ENCODE measurements at places on chromosomes 11 and 22. TPM values are rescaled to one million over a fixed set of nuclear protein-coding genes. Genes with fewer than 3 reads are reported as not detected.

The NAP1L4 gene
- 75.7 TPM for total RNA-seq

- H3K27ac ChIP-seq, result no peak overlapping the region
- H3K27me3 ChIP-seq, result no peaks in the 10 kb centered on the region
- no peaks in the 10 kb centered on the region for H3K36me3 ChIP-seq
- H3K4me1 ChIP-seq, result no peaks in the 10 kb centered on the region
Observed at GRCh38 chr22:41660416-41660815, 28.3 kb downstream of the SNU13 start.

- H3K36me3 ChIP-seq, result no peaks in the 10 kb centered on the region
- peak overlapping the region; percentile 61 for H3K27ac ChIP-seq
- no peaks in the 10 kb centered on the region for H3K27me3 ChIP-seq
- DNase-seq, result no peak
Observed at GRCh38 chr22:27882507-27883290, 36.4 kb downstream of the PITPNB start.

- DNase-seq, result no peak
- H3K27me3 ChIP-seq, result peaks cover 12% of the 10 kb centered on the region
- peak overlapping the region; percentile 48 for H3K27ac ChIP-seq
- H3K4me1 ChIP-seq, result peaks cover 44% of the 10 kb centered on the region
- H3K36me3 ChIP-seq, result no peaks in the 10 kb centered on the region
- no peak overlapping the region for H3K4me3 ChIP-seq
Observed at GRCh38 chr11:3152471-3153110, 12.5 kb downstream of the OSBPL5 start.

GRCh38 chr11:113465786-113466185 lies 9.4 kb downstream of the DRD2 start:
- H3K27me3 ChIP-seq, result peaks cover 4% of the 10 kb centered on the region
- no peaks in the 10 kb centered on the region for H3K36me3 ChIP-seq
- H3K4me3 ChIP-seq, result no peak overlapping the region
- no peak for DNase-seq

DNA sequence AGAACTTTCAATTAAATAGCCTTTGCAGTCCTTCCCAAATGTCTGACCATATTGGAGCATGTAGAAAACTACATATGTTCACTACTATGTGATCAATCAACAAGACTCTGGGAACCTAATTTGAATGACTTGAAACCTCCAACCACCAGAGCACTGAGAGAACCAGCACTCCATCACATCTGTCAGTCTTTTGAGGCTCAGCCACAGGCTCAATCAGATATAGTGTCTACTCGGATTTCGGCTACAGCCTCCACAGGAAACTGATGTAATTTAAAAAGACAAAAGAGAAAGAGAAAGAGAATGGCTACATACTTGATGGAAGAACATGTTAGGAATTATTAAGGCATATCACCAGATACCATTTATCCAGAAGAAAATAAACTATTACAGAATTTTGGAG lies 859.0 kb downstream of the FAM181B start:
- H3K36me3 ChIP-seq, result no peaks in the 10 kb centered on the region
- no peak overlapping the region for H3K27ac ChIP-seq
- H3K4me3 ChIP-seq, result no peak overlapping the region
- no peak for DNase-seq
- no peaks in the 10 kb centered on the region for H3K4me1 ChIP-seq

- H3K27me3 ChIP-seq, result no peaks in the 10 kb centered on the region
- H3K27ac ChIP-seq, result no peak overlapping the region
Observed at GRCh38 chr22:21451545-21452520, 15.4 kb upstream of the TMEM191C start.

The MS4A3 gene
- not detected for total RNA-seq

DNA sequence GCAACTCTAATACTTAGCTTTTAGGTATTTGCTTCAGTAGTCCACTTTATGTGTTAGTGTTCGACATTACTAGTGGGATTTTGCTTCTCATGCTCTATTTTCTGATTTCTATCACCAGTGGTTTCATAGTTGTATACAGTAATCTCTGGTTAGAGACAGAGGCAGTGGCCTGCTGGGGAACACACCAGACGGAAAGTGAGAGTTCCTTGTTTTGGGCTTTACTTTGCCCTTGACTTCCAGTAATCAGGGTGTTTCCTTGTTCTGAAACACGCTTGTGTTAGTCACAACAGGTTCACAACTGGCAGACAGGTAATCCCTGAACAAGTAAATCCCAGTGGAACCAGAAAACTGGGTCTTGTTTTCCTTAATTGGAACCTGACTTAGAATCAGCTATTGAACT lies 56.0 kb downstream of the PACS1 start:
- no peak overlapping the region for H3K4me3 ChIP-seq
- no peaks in the 10 kb centered on the region for H3K36me3 ChIP-seq
- no peaks in the 10 kb centered on the region for H3K27me3 ChIP-seq
- peaks cover 19% of the 10 kb centered on the region for H3K4me1 ChIP-seq
- H3K27ac ChIP-seq, result peak overlapping the region; percentile 60

GRCh38 chr11:72818971-72819370 lies 4.8 kb downstream of the ATG16L2 start:
- no peak for DNase-seq
- H3K4me3 ChIP-seq, result no peak overlapping the region
- H3K27ac ChIP-seq, result no peak overlapping the region
- peaks cover 19% of the 10 kb centered on the region for H3K4me1 ChIP-seq

- H3K27me3 ChIP-seq, result no peaks in the 10 kb centered on the region
- H3K36me3 ChIP-seq, result no peaks in the 10 kb centered on the region
- H3K27ac ChIP-seq, result no peak overlapping the region
- peaks cover 3% of the 10 kb centered on the region for H3K4me1 ChIP-seq
- no peak overlapping the region for H3K4me3 ChIP-seq
Observed at GRCh38 chr11:45852018-45852711, 4.9 kb downstream of the CRY2 start.

GRCh38 chr11:121909596-121909995 lies 206.4 kb downstream of the BLID start:
- H3K4me3 ChIP-seq, result no peak overlapping the region
- H3K4me1 ChIP-seq, result no peaks in the 10 kb centered on the region
- DNase-seq, result no peak

DNA sequence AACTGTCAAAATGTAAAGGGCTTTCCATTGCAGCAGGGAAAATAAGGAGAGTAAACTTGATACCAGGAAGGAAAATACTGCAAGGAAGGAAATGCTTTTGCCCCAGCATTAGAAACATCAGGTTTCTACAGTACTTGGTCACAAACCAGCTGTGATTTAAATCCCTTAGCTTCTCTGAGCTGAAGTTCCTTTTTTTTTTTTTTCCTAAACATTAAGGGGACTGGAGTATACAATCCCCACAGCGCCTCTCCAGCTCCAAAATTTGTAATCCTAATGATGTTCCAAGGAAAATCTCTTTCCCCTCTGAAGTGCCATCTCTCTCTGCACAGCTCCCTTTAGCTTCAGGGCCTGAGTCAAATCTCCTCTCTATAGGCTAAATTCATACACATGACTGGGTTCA lies 220.5 kb upstream of the PITPNB start:
- no peaks in the 10 kb centered on the region for H3K27me3 ChIP-seq
- no peaks in the 10 kb centered on the region for H3K36me3 ChIP-seq
- no peak overlapping the region for H3K27ac ChIP-seq
- H3K4me1 ChIP-seq, result peaks cover 34% of the 10 kb centered on the region
- H3K4me3 ChIP-seq, result no peak overlapping the region

DNA sequence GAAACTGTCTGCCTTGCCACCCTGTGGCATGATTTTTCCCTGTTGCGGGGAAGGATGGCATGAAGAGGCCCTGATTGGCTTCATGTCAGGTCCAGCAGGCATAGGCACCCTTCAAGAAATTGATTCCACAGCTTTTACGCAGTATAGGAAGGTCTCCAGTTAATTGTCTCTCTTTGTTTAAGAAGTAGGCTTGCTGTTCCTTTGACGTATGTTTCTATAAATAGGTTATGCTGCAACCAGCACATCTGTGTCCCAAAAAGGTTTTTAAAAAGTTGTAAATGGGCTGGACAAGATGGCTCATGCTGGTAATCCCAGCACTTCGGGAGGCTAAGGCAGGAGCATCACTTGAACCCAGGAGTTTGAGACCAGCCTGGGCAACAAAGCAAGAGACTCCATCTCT lies 62.6 kb downstream of the CD6 start:
- no peaks in the 10 kb centered on the region for H3K27me3 ChIP-seq
- H3K36me3 ChIP-seq, result no peaks in the 10 kb centered on the region
- DNase-seq, result no peak
- no peak overlapping the region for H3K27ac ChIP-seq

DNA sequence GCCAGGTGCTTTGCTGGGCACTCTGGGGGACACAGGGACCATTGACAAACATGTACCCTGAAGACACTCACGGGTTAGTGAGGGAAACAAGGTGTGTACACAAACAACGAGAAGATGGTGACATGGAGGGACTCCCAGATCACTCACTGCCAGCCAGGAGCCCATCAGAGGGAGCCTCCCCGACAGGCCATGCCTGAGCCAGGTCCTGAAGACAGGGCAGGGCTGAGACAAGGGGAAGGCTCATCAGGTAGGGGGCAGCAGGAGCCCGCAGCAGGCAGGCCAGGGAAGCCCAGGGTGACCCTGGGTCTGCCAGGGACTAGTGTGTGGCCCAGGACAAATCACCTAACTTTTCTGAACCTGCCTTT lies 127.9 kb downstream of the BUD13 start:
- no peaks in the 10 kb centered on the region for H3K4me1 ChIP-seq
- H3K36me3 ChIP-seq, result no peaks in the 10 kb centered on the region
- DNase-seq, result no peak
- H3K27ac ChIP-seq, result no peak overlapping the region
- peaks cover 6% of the 10 kb centered on the region for H3K27me3 ChIP-seq

DNA sequence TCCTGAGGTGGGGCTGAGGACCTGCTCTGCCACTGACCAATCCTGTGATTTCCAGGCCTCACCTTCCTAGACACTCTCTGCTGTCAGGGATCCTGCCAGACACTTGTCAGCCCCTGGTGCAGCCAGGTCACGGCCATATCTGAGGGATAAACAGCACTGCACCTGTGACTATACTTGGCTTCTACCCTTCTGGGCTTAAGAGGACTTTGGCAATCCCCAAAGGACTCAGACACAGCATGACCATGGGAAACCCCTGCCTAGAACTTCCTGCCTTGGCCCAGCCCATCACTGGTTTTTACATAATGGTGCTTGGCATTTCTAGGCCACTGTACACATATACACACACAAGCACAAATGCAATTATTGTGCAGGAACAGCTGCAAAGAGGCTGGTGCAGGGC lies 11.6 kb upstream of the OLFML1 start:
- H3K4me1 ChIP-seq, result no peaks in the 10 kb centered on the region
- H3K36me3 ChIP-seq, result no peaks in the 10 kb centered on the region
- H3K27ac ChIP-seq, result no peak overlapping the region
- H3K27me3 ChIP-seq, result no peaks in the 10 kb centered on the region

- H3K27me3 ChIP-seq, result no peaks in the 10 kb centered on the region
- no peak overlapping the region for H3K4me3 ChIP-seq
- no peak overlapping the region for H3K27ac ChIP-seq
Observed at GRCh38 chr11:2843551-2843950, 42.0 kb downstream of the CDKN1C start.

DNA sequence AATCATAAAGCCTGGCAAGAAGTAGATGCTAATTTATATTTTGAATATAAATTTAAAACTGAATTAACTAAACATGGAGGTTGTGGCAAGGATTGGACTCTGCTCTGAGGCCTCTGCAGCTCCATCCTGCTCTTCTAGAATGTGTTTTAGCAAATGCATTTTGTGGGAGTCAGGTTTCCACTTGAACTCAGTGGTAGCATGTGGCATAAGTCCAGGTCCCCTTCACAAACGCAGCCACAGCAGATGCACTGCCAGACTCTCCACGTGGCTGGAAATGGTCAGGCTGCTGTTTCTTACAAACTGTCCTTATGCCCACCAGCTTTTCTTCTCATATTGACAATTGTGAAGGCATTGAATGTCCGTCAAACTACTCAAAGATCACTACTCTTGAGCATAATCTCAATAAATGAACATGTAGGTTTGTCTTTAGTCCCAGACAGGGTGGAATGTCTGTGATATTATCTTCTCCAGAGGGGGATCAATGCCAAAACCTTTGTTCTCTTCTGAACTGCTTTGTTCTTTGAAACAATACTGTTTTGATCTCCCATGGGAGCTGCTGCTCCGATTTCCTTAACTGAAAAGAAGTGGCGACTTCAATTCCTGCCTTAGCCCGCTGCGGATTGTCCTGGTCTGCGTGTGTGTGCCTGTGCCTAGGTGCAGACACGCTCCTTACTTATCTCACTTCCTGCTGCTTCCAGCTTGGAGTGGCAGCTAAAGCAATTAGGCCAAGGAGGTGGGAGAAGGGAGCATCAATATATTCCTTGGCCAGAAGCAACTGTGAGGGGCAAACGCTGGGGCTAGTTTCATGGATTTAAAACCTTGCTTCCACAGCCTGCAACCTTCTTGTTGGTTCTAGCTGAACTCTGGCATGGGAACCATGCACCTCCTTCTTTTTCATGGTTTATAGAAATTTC lies 24.2 kb downstream of the EIF4G2 start:
- H3K4me3 ChIP-seq, result no peak overlapping the region
- H3K27me3 ChIP-seq, result no peaks in the 10 kb centered on the region
- H3K36me3 ChIP-seq, result no peaks in the 10 kb centered on the region
- DNase-seq, result no peak

DNA sequence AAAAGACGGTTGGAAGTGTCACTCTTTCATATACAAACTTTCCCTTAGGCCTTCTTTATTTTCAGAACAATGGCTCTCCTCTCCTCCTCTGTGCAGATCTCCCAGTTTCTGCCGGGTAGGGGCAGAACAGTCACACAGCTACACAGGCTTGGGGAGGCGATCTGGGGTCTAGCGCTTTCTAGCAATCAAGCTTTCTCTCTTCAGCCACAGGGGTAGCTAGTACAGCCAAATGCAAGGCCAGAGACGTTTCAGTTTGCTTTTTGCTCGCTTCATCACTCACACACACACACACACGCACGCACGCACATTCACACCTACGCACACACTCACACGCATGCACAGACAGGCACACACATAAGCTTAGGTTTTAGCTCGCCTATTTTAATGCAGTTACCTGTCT lies 104.3 kb downstream of the SPATA19 start:
- no peak for DNase-seq
- no peaks in the 10 kb centered on the region for H3K4me1 ChIP-seq
- H3K4me3 ChIP-seq, result no peak overlapping the region
- no peaks in the 10 kb centered on the region for H3K27me3 ChIP-seq

The CHRNA10 gene
- not detected for total RNA-seq

GRCh38 chr11:19880088-19880345 lies 167.4 kb downstream of the NAV2 start:
- no peaks in the 10 kb centered on the region for H3K4me1 ChIP-seq
- H3K36me3 ChIP-seq, result no peaks in the 10 kb centered on the region
- H3K27me3 ChIP-seq, result no peaks in the 10 kb centered on the region
- no peak overlapping the region for H3K27ac ChIP-seq

- no peaks in the 10 kb centered on the region for H3K4me1 ChIP-seq
- H3K4me3 ChIP-seq, result no peak overlapping the region
- no peak overlapping the region for H3K27ac ChIP-seq
Observed at GRCh38 chr22:46980392-46980791, 217.9 kb downstream of the TBC1D22A start.

The FOLH1 gene
- total RNA-seq, result not detected

The OR6A2 gene
- 0.08 TPM for total RNA-seq

The OOSP2 gene
- not detected for total RNA-seq

The CRYBB3 gene
- not detected for total RNA-seq

Data from hepatocyte (in vitro differentiated cells).